ENCODE measurements at places on chromosomes 6 and 20. TPM values are rescaled to one million over a fixed set of nuclear protein-coding genes. Genes with fewer than 3 reads are reported as not detected.

- H3K4me3 ChIP-seq: no peak overlapping the region
- no peaks in the 10 kb centered on the region for H3K27me3 ChIP-seq
- no peaks in the 10 kb centered on the region for H3K36me3 ChIP-seq
- no peaks in the 10 kb centered on the region for H3K4me1 ChIP-seq
- DNase-seq: no peak
- H3K27ac ChIP-seq: no peak overlapping the region
These were observed 6.7 kb upstream of the HSF2 start for GRCh38 chr6:122392564-122393350.

BCL2L1 gene
- 126 TPM for total RNA-seq

DNA sequence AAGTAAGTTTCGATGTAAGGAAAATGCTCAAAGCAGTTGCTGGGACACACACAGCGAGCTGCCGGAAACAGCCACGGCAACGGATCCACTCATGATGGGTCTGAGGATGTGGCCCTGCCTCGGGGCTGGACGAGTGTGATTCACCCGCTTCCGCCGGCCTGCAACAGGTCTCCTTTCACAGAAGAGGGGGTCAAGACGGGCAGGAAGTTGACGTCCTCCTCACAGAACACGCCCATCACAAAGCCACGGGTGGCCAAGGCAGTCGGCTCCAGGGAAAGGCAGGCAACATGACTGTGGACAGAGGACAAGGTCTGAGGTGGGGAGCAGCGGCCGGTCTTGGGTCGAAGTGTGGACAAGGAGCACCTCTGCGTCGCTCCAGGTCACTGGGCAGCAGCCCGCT is 29.9 kb upstream of the SMOC2 start:
- H3K27ac ChIP-seq: no peak overlapping the region
- H3K27me3 ChIP-seq: no peaks in the 10 kb centered on the region
- no peak overlapping the region for H3K4me3 ChIP-seq
- no peaks in the 10 kb centered on the region for H3K36me3 ChIP-seq

GRCh38 chr6:13260831-13261230 is 67.5 kb downstream of the TBC1D7 start:
- peaks cover 12% of the 10 kb centered on the region for H3K4me1 ChIP-seq
- H3K27ac ChIP-seq: no peak overlapping the region
- no peak for DNase-seq
